ENCODE measurements at places on chromosomes 5 and 9.

GRCh38 chr9:14313378-14313940, 482 bp downstream of the NFIB start:
- peak; percentile 26 for DNase-seq

DNA sequence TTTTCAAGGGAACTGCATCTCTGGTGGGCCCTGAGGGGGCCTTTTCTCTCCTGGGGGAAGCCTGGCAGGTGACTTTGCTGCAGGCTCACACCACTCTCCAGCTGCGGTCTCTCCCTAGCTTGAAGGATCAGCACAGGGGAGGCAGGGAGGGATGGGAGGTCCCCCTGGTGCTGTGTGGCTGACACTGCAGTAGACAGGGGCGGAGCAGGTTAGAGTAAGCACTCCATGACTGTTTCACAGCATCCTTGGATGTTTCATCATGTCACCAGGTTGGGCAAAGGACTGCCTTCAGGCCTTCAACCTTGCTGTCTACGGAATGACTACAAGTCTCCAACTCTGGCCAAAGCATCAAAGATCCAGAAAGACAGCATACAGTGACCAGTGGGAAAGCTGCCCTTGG, 470.7 kb downstream of the CDK5RAP2 start:
- DNase-seq = no peak

DNA sequence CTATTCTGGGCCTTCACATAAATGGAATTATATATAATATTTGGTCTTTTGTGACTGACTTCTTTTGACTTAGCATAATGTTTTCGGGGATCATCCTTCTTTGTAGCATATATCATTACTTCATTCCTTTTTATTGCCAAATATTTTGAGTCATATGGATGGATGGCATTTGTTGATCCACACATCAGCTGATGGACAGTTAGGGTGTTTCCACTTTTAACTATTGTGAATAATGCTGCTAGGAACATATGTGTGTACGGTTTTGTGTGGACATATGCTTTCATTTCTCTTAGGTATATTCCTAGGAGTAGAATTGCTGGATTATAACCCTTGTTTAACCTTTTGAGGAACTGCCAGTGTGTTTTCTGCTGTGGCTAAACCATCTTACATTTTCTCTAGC, 249.6 kb downstream of the FANCC start:
- DNase-seq = no peak

DNA sequence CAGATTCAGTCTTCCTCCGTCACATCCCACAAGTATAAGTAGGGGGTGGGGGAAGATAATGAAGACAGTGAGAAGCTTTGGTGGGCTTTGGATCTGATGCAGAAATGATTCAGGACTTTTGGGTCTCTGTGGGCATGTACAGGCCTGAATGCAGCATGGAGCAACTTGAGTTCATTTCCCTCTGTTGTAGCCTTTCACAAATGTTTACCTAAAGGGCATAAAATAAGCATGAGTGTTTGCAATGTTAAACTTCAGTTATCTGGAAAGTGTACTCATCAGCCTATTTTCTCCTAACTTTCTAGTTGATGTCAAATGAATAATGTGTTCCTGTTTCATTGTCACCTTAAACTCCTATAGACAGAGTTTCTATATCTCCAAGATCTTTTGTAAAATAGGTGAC, 39.3 kb downstream of the GARNL3 start:
- no peak for DNase-seq

- no peak for DNase-seq
Observed at GRCh38 chr5:154850255-154851062, at the start of gene FAXDC2. TSS of gene FAXDC2 (minus strand) at chr5:154850603. CDS start at chr5:154838178, 12,425 bp downstream.

DNA sequence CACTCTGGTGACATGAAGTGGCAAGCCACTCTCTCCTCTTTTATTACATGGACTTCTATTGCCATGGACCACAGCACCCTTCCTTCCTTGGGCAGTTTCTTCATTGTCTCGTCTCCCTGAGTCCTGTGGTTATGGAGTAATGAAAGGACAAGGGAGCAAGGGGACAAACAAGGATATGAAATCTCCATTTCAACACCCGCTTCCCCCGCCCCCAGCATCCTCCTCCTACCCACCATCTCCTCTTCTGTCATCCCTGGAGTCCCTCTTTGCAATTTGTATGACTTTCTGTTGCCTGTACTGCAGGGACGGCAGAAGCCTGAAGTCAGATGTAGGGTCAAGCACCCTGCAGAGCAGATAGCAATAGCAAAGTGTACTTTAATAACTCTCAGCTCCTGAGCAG, 300.7 kb upstream of the CLINT1 start:
- DNase-seq = no peak

- no peak for DNase-seq
Observed at GRCh38 chr5:65394087-65394486, 87.6 kb downstream of the ADAMTS6 start.

- no peak for DNase-seq
Observed at GRCh38 chr9:80867731-80868130, 821.6 kb downstream of the TLE1 start.

DNA sequence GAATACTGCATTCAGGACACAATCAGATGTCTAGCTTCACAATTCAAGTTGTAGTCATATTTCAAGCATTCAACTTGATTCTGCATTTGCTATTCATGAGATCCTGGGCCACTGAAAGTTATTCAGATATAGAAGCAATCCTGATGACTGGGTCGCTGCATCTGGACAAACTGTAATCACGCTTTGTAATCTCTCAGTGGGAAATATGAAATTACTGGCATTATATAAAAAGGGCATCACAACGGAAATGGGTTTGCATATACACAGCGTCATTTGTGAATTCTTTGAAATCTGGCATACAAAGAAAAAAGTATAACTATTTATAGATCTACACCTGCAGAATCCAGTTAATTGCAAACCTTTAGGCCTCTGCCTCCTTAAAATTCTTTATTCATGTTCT, 102.2 kb downstream of the PARP8 start:
- no peak for DNase-seq

DNA sequence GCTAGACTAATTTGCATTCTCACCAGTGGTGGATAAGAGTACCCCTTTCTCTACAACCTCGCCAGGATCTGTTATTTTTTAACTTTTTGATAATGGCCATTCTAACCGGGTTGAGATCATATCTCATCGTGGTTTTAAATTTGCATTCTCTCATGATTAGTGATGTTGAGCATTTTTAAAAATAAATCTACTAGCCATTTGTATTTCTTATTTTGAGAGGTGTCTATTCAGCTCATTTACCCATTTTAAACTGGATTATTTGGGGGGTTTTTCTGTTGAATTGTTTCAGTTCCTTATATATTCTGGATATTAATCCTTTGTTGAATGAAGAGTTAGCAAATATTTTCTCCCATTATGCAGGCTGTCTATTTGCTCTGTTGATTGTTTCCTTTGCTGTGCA, 139.6 kb downstream of the ARSB start:
- DNase-seq = no peak

DNA sequence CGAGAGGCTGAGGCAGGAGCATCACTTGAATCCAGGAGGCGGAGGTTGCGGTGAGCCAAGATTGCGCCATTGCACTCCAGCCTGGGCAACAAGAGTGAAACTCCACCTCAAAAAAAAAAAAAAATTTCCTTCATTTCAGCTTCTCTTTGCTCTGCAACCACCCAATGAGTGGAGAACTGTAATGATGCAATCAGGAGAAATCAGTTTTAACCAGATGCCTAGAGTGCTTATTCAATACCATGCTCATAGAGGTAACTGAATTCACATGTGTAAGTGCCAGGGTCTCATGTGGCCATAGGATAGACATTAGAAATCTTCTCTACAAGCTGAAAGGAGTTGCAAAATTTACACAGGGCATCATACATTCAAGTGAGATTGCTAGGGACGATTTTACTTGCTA, 70.6 kb downstream of the HMHB1 start:
- DNase-seq = no peak

DNA sequence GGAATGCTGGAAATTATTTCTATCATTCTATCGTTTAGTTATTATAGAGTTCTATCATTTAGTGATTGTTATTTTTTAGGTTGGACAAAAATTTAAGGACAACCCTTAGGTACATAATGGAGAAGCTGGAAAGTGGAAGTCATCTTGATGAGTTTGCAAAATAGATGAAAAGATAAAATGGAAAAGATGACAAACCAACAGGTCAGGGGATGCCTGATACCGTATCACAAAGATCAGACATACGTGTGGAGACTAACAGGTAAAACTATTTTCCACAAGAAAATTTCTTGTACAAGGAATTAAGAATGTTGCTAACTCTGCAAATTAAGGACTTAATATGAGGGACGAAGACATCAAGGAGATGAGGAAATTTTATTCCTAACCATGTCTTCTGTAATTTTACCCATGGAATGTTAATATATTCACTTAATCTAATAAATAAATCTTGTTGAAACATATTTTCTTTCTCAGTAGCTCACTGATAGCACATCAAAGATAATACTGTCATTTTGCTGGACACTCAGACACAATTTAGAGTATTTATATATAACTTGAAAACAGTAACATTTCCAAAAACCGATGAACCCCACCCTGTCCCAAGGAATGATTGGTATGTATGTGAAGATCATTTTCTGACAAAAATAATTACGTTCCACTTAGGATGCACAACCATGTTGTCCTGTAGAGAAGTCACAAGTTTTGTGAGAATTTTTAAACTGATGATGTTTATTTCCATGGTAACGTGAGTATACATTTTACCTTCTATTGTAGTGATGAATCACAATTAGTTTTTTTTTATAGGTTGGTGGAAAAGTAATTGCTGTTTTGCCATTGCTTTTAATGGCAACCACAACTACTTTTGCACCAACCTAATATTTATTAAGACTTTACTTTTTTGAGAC, 2.6 kb downstream of the LURAP1L start:
- no peak for DNase-seq

GRCh38 chr9:126301985-126302603, 24.5 kb upstream of the MVB12B start:
- peak; percentile 46 for DNase-seq

GRCh38 chr5:57690724-57691123, 208.1 kb upstream of the ACTBL2 start:
- no peak for DNase-seq

DNA sequence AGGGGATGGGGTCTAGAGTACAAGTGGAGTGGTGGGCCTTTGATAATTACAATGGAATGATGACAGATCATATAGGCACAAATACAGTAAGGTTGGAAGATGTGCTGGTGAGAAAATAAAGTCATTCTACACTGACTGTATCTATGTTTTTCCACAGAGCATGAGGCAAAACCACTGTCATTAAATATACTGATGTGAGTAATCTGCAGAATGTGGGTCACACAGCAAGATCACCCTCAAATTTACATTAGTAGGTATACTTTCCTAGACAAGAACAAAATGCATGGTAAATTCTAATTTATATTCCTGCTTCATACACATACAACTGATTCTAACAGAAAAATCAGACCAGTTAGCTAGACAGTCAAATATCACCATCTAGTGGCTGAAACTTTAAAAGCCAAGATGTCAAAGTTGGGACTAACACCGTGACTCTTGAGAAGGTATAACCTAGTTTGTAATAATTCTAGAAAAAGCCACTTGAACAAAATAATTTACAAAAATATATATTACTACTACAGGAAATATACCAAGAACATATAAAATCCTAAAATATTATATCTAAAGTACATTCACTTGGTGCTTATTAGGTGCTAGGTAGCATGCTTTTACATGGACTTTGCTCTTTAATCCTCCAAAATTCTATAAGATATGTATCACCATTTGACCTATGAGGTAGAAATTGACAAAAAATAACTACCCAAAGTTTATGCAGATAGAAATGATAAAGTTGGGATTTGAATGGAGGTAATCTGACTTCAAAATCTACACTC, 19.5 kb downstream of the TTC33 start:
- DNase-seq = no peak

- DNase-seq = no peak
Observed at GRCh38 chr5:120779674-120780073, 315.6 kb downstream of the PRR16 start.

- no peak for DNase-seq
Observed at GRCh38 chr5:54421976-54422375, 33.5 kb upstream of the HSPB3 start.

GRCh38 chr5:113491022-113491421, 2.8 kb upstream of the MCC start:
- DNase-seq = no peak

- DNase-seq = no peak
Observed at GRCh38 chr5:157657516-157657915, 5.3 kb upstream of the SOX30 start.

- peak; percentile 49 for DNase-seq
Observed at GRCh38 chr9:6645355-6646292, at the start of gene GLDC. TSS of gene GLDC (minus strand) at chr9:6645729. CDS start at chr9:6645499, 230 bp downstream.

- peak; percentile 66 for DNase-seq
Observed at GRCh38 chr5:132657676-132658380, at the start of gene IL13. TSS of gene IL13 (plus strand) at chr5:132658173. CDS start at chr5:132658187, 14 bp downstream.

- no peak for DNase-seq
Observed at GRCh38 chr9:133850937-133851336, 112.8 kb upstream of the SARDH start.

DNA sequence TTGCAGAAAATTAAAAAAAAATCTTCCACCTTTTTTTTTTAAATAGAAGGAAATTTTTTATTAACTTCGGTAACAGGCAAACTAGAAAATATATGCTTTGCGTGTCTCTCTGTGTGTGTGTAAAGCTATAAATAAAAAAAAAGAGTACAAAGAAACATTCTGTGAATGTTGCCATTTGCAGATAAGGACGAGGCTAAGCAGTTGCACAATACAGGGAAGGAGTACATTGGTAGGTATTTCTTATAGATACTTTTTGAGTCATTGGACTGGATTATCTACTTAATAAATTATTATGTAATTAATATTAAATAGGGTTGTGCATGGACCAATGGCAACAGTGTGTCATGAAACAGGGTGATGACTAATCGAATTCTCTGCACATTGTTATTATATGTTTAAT, 102.4 kb downstream of the CAMK4 start:
- no peak for DNase-seq

DNA sequence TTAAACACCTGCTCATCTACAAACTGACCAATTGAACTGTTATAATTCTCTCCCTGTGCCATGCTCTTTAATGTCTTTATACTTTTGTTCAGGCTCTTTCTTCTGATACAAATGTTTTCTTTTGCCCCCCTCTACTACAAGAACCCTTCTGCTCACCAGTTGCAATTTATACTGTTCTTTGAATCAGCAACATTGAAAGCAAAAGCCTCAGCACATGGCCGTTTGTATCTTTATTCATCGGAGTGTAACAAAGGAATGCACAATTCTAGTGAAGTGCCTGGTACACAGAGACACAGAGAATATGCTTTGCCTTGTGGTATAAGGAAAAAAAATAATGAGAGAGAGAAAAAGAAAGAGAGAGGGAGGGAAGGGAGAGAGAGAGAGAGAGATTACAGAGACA, 547.1 kb downstream of the CDH12 start:
- DNase-seq = no peak

DNA sequence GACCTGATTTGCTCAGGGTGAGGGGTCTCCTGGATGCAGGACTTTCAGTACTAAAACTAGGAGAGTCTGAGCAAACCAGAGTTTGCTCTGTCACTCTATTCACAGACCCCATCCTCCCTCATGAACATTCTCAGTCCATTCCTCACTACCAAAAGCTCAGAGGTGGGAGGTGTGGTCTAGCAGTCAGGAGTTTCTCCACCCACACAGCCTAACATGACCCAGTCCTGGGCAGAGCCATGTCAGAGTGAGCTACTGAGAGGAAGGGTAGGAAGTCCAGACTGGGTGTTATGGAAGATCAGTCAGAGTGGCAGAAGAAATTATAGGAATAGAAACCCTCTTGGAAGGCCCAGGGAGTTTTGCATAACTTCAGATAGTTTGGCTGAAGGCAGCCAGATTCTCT, 113.3 kb upstream of the GRAMD2B start:
- no peak for DNase-seq
